ENCODE measurements at places on chromosomes 3 and 15.

GRCh38 chr3:65508750-65509422, 529.8 kb downstream of the MAGI1 start:
- DNase-seq: no peak

- DNase-seq: no peak
Observed at GRCh38 chr3:72155391-72156064, 370.6 kb upstream of the PROK2 start.

- DNase-seq: no peak
Observed at GRCh38 chr3:152350139-152350538, 81.4 kb downstream of the MBNL1 start.

DNA sequence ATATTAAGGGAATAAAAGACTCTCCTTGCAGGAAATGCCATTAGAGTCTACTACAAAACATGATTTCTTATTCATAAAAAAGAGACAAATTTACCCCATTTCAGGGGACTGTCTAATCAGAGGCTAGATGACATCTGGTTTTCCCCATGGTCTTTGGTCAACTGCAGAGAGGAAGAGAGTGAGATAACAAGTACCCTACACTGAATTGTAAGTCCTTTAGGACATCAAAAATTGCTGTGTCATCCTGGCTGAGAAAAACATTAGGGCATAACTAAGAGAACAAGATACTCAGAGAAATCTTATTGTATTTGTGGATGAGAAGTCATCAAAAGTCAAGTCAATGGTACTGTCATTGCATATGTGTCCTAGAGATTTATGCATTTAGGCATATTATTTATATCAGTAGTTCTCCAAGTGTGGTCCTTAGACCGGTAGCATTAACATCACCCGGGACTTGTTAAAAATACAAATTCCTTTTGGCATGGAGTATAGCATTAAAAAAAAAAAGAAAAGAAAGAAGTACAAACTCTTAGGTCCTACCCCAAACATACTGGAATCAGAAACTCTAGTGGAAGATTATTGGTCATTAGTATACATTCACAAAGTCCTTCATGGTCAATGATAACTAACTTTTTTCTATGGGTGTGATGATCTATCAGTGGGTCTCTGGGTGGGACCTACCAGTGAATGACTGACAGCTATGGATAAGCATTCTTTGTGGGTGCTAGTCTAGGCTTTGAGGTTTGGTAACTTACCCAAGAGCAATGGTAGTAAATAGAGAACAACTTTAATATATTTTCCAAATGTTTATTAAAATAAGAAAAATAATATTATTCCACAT, 29.0 kb upstream of the TBC1D5 start:
- DNase-seq: no peak

GRCh38 chr3:197847866-197848401, 56.9 kb downstream of the LRCH3 start:
- no peak for DNase-seq

DNA sequence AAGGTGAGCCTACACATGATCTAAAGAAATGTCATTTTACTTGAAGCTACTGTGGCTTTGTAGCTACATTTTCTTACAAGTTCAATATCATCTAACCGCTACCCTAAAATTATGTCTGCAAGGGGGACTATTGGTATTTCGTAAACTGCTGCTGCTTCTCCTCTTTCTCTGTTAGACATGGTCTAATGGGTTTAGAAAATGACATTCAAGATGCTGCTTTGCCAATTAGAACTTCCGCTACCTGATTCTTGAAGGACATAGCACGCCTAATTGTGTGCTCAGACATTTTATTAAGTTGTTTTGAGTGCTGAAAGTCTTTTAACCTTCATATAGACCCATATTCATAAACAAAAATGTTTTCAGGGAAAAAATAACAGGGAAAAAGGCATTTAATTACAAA, 283.7 kb upstream of the ICE2 start:
- no peak for DNase-seq

DNA sequence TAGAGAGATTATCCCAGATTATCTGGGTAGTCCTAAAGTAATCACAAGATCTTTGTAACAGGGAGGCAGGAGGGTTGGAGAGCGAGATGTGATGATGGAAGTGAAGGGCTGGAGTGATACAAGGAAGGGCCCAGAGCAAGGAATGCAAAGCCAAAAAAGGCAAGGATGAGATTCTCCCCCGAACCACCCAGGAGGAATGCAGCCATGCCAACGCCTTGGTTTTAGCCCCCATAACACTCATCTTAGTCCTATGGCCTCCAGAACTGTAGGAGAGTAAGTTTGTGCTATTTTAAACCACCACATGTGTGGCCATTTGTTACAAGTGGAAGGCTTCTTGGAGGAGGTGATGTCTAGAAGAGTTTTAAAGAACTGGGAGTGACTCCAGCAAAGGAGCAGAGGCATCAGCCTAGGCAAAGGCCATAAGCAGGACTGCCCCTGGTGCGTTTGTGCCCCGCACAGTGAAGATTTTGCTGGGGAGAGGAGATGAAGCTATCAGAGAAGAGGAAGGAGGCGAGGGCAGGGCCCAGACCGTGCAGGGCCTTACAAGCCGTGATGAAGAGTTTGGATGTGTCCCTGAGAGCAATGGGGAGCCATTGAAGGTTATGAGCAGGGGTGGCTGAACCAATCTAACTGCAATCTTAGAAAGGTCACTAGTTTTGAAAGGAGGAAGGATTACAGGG, 25.3 kb upstream of the CORO2B start:
- no peak for DNase-seq

GRCh38 chr3:182644790-182645433, 148.4 kb upstream of the ATP11B start:
- peak; percentile 35 for DNase-seq

DNA sequence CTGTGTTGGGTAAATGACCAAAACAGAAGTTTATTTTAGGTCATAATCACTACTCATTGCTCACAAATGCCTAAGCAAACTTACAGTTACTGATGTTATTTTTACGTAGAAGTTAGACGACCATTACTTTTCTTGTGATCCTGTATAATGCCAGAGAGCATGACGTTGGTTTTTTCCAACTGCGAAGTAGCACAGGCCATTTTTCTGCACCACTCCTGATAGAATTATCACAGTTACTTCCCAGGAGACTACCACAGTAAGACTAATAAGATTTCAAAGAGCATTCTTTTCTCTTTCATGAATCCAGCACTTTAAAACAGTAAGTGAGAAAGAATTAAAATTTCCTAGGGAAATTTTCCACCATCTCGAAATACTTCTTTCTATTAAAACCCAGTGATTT, 19.8 kb downstream of the CD200 start:
- DNase-seq: no peak

GRCh38 chr3:149009732-149010131, 18.4 kb downstream of the GYG1 start:
- DNase-seq: peak; percentile 15

DNA sequence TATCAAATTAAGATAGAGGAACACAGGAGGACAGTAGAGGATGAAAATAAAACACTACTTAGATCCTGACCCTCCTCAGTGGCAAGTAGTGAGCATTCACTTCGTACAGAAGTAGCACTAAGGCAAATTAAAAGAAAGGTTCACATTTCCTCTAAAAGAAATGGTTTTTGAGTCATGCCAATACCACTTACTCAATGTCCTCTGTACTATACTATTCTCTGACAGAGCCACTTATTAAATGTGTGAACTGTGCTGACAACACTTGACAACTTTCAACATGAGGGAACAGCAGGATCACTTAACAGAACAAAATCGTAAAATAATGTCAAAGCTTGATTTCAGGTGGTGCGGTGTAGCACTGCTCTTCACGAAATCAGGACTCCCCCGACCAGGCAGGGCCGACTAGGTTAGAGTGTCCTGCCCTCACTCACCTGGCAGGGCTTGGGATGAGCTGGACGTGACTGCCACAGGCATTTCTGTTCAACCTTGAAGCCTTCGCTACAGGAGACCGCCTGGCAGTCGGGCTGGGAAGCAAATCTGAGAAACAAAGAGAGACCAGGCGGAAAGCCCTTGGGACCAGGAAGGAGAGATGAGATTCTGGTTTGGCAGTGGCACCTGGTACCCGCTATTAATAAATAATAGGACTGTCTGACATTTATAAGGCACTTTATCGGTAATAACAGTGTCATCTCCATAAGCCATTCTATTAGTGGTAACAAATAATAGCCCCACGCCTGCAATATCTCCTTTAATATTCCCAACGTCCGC, 611 bp upstream of the SLC27A2 start:
- DNase-seq: no peak

DNA sequence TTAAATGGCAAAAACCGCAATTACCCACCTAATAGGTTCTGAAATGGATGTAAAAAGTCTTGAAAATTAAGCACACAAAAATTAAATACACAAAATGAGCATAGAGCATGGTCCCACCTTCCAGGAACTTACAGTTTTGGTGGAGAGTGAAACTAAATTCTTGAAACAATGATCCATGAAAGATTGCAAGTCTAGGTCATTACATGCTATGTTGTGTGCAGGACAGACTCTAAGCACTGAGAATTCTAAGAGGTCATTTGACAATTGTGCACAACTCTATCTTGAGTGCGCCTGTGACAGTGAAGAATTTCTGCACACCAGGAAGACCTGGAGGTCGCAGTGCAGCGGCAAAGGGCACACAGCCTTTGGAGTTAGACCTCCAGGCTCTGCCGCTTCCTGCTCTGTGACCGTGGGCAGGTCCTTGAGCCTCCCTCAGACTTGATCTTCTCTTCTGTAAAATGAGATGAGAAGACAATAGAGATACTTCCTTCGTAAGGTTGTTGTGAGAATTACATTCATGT, 153.3 kb upstream of the TPM1 start:
- DNase-seq: no peak

DNA sequence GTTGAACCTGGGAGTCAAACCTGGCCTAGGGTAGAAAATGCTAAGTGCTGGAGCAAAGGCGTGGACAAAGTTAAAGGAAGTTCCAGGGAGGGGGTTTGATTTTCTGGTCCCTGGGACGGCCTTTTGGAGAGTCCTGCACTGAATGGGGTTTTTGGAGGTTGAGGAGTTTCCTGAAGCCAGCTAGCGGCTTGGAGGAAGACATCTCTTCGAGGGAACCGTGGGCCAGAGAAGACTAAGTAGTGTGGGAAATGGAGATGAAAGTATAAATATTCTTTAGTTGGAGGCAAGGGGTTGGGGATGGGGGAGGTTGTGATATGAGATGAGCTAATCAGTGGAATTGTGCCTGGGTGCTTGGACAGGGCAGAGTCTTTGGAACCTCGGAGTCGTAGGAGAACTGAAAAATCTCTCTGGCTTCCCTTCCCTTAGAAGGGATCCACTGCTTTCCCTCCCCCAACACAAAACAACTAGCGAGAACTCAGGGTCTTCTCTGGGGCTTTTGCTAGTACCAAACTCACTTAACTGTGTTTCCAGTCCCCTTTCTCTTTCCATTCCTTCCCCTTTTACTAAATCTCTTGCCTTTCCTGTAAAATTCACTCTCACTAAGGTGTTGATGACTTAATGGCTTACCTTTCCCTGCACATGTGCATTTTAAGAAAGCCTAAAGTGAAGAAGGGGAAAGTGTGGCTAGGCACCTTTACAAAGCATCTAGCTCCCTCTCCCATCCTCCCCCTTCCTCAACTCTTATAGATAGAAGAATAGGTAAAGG, 1.0 kb downstream of the LPP start:
- DNase-seq: no peak

GRCh38 chr3:44993471-44994205, 17.6 kb downstream of the EXOSC7 start:
- DNase-seq: no peak

DNA sequence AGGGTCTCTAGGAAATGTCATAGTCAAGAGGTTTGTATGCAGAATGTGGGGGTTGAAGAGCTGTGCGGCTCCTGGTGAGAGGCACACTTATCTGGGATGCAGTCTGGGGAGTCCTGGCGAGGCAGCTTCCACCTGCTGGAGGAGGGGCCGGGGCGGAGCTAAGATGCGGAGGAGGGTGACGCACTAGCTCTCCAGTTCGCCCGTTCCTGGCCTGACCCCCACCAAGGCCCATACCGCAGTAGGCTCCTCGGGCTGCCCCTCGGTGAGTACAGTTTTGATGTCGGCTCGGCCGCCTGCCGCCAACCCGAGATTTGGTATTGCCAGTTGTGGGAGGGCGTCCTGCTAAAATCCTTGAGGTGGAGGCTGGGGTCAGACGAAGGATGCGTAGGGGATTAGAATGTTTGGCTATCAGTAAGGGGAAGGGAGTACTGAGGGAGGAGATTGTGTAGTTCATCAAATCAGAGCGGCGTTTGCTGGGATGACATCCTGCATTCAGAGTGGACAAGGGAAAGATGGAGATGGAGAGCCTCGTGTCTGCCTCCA, at the start of gene SCG5:
SCG5 (plus strand) TSS at position 194 of the 543 bp plus-strand sequence. CDS start 1,883 bp downstream, outside the sequence.
- no peak for DNase-seq

DNA sequence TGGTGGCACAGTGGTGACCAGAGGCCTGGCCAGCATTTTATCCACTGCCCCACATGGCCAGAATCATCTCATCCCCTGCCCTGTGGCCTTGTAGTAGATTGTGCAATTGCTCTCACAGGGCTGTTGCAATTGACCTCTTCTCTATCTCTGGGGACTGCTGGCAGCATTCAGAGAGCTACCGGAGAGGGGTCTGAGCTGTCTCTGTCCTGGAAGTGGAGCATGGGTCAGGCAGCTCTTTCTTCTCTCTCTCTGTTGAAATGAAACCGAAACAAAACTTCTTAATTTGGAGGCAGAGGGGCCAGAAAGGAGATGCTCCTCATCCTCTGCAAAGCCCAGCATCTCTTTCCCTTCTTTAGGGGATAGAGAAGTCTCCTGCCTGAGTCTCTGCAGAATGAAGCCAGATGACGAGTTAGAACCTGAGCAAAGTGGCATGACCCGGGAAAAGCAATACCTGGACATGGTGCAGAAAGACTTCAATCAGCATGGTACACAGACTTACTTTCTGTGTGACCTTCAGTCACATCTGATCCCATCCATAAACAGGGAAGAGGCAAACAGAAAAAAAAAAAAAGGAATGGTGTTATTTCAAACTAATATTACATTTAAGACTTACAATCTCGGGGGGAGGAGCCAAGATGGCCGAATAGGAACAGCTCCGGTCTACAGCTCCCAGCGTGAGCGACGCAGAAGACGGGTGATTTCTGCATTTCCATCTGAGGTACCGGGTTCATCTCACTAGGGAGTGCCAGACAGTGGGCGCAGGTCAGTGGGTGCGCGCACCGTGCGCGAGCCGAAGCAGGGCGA, 144.5 kb upstream of the BCL6 start:
- DNase-seq: no peak

DNA sequence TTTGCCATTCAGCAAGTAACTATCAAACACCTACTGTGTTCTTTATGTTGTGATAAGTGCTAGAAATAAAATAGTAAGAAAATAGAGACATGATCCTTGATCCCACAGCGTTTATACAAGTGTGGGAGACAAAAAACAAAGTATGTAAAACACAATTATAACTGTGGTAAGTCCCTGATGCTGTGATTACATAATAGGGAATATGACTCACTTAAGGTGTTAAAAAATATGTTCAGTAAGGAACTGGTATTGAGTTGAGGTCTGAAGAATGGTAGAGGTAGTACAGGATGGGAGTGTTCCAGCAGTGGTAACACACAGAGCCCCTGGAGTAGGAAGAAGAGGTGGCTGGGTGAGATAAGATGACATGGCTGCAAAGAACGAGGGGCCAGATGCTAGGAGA, 132.1 kb upstream of the TMC3 start:
- no peak for DNase-seq

GRCh38 chr3:132753946-132754345, 31.7 kb upstream of the NPHP3 start:
- DNase-seq: no peak

Data from stimulated activated CD8-positive, alpha-beta memory T cell treated with anti-CD3 and anti-CD28 coated beads, Interleukin-15, amount 100 ng/mL, for 48 hours (primary cell).